NCI-H526 treated with DMSO at 0.1 percent for 48 hours (cell line): ENCODE measurements at places on chromosomes 7 and 10.

- DNase-seq: no peak
Observed at GRCh38 chr7:98399890-98400541, 874 bp downstream of the BAIAP2L1 start.

GRCh38 chr10:112631501-112632400 is 184.7 kb downstream of the VTI1A start:
- DNase-seq: no peak

DNA sequence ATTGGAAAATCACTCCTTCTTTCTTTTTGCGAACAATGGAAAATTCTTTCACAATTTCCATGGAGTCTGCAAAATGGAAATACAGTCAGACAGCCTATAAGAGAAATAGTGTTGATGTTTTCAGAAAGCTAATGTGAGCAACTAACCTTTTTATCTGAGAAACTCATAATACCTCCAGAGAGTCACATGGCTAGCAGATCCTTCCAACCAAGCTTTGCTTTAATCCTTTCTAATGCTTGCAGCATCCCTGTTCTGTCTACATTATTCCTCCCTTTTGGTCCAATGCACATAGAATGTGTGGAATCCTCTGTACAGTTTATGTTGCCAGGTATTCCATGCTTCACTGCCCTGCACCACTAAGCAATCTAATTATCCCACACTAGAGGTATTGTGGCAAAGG is 717.5 kb upstream of the LRRN3 start:
- DNase-seq: no peak

GRCh38 chr7:151796871-151797537 is 79.9 kb downstream of the PRKAG2 start:
- DNase-seq: no peak

GRCh38 chr7:17489961-17490360 is 191.5 kb downstream of the AHR start:
- DNase-seq: no peak
